CD4-positive, alpha-beta T cell treated with Interleukin-4 for 4 hours (primary cell): ENCODE measurements at places on chromosomes 2 and 18.

DNA sequence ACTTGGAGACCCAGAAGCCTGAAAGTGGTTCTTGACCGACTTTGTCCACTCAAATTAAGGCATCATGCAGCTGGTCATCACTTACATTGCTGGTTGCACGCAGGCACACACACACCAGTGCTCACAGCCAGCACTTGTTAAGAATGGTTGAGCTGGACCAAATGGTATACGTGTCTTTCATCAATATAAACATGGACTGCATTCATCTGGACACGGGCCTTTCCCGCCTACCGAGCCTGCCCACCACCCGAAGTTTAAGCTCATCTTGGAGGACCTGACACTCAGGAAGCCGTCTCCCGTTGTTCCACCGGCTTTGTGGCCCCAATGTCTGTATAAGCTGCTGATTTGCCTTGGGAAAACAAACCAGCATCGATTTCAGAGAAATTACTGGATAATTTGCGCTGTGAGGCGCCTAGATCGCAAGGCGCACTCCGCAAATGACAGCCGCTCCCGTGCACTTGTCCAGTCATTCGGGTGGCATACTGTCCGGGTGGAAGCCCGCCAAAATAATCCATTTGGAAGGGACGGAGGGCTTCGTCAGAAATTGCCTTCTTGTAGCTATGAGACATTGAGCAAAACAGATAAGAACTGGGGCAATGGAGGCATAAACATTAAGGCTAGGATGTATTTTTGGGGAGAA is 40.1 kb upstream of the AKAIN1 start:
- DNase-seq: no peak

DNA sequence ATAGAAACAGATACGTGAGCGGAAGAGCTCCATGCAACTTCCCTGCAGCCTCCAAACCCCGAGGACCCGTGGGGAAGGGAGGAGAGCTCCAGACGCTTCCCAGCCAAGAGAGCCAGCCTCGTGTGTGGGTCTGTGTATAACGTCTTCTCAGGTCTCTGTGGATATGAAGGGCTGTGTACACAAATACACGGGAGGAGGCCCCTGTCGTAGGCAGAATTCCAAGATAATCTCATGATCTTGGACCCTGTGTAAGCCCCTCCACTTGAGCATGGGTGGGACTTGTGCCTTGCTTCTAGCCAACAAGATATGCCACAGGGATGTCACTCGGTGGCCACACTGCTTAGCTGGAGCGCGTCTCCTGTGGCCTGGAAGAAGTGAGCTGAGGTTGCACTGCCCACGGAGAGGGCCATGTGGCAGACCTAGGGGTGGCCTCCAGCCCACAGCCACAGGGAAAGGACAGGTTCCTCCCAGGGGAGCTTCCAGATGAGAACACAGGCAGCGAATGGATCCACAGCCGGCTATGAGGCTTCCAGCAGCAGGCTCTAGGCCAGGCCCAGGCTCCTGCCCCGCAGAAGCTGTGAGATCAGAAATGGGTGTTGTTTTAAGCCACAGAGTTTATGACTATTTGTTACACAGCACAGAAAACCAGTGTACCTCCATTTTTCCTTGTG is 15.6 kb upstream of the KLF11 start:
- no peak for DNase-seq

DNA sequence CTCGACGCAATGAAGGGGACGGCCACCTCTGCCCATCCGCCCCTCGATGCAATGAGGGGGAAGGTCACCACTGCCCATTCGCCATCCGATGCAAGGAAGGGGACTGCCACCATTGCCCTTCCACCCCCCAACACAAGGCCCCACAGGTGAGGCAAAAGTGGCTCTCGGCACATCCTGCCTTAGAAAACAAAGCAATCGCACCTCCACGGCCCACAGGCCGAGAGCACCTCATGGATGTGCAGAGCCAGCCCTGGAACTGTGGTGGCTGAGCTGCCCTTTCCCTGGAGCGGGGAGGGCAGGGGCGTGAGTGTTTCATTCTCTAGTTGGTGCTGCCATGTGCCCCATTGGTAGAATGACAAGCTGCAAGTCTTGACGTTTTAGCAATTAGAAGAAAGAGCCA is 320.6 kb upstream of the SALL3 start:
- DNase-seq: no peak

- DNase-seq: no peak
Measured at GRCh38 chr2:15660491-15661294, 69.0 kb downstream of the DDX1 start.

DNA sequence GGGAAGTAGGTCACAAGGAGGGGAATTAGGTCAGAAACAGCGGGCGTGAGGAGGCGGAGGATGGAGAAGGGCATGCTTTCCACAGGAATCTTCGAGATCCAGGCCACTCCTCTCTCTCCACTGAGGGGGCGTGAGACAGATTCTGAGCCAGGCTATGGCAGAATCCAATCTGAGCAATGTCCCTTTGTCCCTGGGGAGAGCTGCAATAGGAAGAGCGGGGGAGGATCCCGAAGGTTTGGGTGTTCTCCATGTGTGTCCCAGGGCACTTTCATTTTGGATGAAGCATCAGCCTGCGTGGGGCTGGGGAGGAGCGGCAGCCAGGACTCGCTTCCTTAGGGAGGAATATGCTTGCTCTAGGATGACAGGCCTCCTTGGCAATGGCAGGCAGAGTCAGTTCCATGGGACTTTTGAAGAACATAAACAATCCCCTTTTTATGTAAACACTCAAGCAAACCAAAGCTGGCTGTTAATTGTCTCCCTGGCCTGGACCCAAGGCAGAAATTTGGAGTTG is 84.0 kb downstream of the LIPG start:
- no peak for DNase-seq
